Sciatic nerve (tissue), 2 donors: ENCODE measurements at places on chromosomes 7 and 10. TPM values are rescaled to one million over a fixed set of nuclear protein-coding genes. Genes with fewer than 3 reads are reported as not detected.

- no peak for DNase-seq
Observed at GRCh38 chr7:116258734-116259133, 48.4 kb downstream of the TES start.

DNA sequence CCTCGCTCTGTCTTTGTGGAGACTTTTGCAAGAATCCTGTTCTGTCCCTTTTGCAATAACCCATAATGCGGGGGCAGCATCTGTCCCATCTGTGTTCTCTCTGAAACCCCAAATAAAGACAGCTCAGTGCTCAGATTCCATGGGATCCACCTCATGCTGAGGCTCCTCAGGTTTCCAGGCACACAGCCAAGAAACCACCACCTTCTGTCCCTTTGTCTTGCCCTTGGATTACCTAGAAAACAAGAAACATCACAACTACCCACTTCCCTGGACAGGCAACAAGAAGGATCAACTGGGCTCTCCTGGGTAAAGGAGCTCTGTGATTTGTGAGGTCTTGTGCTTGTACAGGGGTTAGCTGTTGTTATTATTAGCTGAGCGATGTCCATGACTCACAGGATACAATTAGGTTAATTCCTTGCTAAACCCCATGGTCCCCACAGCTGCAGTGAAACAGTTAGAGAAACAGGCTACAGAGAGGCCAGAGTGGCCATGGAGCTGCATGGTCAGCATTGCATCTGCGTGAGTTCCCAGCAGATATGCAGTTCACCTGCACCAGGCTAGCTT lies 50.2 kb downstream of the CXCL12 start:
- DNase-seq = no peak

DNA sequence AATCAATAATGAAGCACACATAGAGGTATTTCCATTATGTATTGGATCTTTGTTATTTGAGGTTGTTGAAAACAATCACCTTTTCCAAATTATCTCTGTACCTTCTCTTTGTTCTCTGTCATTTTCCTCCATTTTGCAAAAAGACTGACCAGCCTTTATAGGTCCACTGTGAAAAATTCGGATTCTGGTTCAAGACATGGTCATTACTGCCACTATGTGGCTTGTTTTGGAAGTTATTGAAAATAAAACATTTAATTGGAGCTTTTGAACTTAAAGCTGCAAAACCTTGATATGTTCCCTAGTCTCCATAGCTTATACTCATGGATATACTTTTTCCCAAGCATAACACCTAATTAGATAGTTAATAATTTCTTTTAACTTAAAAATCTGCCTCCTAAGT lies 1094.4 kb downstream of the NRG3 start:
- no peak for DNase-seq

DNA sequence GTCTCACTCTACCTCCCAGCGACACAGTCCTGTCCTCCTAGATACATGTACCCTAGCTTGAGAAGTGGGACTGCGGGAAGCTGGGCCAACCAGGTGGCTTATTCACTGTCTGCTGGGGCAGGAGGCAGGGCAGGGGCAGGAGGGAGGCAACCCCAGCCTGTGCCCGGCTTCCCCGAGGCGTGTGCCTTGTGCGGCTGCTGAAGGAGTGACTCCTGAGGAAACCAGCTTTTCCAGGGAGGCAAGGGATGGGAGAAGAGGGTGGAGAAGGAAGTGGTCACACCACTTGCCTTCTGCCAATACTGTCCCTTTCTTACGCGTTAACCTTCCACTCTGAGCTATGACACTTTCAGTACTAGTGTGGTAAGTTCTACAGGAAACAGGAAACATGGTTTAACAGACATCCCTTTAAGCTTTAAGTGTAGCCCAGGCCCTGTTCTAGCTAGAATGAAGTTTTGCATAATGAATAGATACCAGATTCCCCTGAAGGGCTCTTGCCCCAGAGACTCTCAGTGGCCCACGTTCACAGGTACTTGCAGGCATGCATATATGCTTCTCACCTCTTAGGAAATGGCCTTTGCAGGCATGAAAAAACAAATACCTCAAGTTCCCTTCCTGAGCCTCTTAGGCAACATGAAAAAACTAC lies 40.6 kb downstream of the SYPL1 start:
- no peak for DNase-seq

GRCh38 chr7:128876586-128876977 lies 13.9 kb downstream of the ATP6V1F start:
- no peak for DNase-seq

- no peak for DNase-seq
Observed at GRCh38 chr10:64659311-64659710, 1138.1 kb downstream of the REEP3 start.

DNA sequence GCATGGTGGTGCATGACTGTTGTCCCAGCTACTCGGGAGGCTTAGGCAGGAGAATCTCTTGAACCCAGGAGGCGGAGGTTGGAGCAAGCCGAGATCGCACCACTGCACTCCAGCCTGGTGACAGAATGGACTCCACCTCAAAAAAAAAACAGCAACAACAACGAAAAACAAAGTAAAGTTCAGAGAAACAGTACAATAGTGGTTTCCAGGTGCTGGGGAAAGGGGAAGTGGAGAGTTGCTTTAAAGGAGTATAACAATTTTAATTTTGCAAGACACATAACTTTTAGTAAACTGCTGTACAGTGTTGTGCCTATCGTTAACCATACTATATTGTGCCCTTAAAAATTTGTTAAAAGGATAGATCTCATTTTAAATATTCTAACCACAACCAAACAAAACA lies 662.7 kb upstream of the POT1 start:
- no peak for DNase-seq

- no peak for DNase-seq
Observed at GRCh38 chr10:99870123-99870730, 87.8 kb downstream of the ABCC2 start.

DNA sequence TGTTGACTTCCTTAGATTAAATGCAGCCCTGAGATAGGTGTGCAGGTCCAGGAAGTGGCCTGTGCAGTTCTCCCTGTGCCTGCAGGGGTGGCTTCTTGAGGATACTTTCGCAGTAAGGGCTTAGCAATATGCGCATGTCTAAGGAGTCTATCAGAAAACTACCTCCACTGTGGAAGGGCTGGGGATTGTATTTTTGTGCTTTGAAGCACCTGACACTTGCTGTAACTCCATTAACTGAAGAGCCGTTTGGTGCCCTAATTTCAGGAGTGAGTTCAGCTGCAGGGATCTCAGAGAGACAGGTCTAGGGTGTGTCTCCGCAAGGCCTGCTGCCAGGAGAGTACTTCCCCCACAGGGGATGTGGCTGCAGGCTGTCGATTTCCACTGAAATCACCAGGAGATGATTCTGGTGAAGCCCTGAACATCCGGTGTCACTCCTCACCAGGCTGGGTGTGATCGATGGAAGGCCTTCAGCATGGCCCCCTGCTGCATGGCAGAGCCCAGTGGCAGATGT lies 35.5 kb downstream of the IKZF1 start:
- DNase-seq = no peak

DNA sequence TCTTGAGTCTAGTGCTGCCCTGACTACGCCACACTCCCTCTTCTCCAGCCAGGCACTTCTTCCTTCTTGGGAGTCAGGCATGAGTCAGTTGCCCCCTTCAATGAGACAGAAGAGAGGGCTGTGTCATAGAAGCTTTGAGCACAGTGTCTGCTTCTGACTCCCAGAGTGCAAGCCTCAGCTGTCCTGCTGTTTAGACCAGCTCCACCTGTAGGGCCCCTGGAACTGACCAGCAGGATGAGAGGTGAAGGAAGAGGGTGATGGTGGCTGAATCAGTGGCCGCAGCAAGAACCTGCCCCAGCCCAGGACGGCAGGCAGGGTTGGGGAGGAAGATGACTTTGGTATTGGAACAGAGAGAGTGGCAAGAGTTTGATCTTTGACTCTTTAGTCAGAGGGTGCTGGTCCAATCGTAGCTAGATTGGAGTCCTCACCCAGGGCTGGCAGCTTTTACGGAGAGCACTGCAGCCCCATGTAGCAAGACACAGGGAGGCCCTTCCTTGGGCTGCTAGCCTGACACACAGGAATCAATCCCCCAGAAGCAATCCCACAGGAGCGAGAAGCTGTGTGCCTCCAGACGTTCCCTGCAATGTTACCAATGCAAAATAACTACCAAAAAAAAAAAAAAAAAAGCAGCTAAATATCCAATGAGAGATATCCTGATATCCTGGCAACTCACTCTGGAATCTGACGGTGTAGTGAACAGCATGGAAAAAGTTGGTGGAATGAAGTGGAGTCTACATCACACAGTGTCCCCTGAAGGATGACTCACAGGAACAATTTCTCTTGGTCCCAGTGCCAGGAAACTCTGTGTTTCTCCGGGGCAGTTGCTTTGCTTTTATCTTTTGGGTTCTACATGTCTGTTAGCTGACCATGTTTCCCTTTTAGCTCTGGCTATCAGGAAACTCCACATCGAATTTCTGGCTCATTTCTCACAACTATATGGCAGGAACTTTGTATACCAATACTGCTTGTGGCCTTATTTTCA lies 6.9 kb downstream of the C10orf62 start:
- no peak for DNase-seq

DNA sequence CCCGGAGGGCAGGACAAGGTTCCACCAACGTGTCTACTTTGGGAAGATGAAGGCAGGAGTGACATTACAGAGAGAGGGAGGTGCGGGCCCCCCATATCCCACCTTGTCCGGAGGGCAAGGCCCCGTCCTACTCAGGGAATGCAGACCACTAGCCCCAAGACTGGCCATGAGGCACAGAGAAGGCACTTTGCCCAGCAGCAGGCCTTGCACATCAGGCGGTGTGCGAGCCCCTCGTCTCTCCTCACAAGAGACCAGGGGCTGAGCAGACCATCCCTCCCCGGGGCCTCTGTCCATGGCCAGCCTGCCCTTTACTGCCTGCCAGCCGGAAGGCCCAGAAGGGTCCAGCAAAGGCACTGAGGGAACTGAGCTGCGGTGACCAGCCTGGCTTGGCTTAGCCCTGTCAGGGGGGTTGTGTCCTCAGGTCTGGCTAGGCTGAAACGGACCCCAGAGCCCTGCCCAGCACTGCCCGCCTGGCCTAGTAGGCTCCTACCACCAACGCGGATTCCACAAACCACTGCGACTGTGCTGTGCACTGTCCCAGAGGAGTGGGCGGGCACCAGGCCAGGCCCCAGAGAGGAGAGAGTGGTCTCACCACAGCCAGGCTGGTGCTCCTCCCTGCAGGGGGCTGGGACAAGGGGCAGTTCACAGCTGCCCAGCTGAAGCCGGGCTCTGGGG lies 16.7 kb downstream of the CAMK2B start:
- DNase-seq = no peak

GRCh38 chr10:103470761-103471653 lies 8.0 kb downstream of the CALHM3 start:
- no peak for DNase-seq

DNA sequence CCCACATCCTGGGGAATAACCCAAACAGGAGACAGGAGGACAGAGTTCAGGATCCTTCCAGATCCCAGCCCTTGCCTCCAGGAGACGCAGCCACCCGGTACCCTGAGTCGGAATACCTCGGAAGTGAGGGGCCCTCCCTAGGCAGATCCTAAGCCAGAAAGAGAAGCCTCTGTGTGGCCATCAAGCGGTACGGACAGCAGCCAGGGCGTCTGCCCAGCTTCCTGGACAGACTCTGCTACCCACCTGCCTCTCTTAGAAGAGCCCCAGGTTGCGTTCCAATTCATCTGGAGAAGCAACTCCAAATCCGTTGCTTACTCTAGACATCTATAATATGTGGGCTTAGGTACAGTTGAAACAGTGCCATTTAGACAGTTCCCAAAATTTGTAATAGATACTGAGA lies 220.2 kb upstream of the SH2B2 start:
- DNase-seq = no peak

DNA sequence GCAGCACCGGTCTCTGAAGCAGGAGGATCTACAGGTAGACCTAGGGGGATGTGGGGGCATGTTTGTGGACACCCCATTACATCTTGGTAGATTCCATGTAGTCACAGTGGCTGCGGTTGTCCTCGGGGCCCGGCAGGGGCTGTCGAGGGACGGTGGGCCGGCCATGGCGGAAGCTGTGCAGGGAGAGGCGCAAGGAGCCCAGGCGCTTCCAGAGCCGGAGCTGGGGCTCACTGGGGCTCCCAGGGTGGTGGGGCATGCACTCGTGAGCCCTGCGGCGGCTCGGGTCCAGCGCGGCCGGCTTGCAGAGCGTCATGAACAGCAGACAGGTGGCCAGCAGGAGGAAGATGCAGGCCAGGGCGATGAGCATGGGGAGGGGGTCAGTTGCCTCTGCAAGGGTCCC lies 3.7 kb downstream of the C10orf105 start:
- DNase-seq = no peak

GRCh38 chr7:45917658-45918057 lies 3.4 kb downstream of the IGFBP3 start:
- DNase-seq = peak; percentile 91

GRCh38 chr10:48659790-48660189 lies 24.9 kb upstream of the WDFY4 start:
- DNase-seq = no peak

DNA sequence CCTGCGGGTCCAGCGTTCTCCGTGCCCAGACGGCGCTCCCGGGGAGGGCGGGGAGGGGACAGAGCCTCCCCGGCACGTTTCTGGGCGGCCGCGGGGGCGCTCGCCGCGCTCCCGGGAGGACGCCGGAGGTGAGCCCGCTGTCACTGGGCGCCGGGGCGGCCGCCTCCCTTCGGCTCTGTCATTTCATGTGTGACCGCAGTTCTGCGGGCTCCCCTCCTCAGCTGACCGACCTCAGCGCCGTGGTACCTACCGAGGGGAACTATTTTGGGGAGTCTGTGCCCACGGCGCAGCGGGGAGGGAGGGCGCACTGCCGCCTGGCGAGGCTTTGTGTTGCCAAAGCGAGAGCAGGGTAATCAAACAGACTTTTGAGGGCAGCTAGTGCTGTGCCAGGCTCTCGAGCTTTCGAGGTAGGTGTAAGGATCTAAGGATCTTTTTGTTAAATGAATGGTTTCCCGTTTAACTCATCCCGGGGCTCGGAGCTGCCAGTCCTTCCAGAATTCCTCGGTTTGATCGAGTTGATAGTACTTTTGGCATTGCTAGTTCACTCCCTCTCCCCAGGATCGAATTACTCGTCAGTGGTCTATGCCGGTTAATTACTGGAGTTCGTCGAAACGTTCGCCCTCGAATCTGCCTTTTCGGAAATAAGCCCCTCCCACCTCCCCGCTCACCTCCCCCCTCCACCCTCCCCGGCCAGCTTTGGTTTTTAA lies 1.9 kb downstream of the ARID5B start:
- peak; percentile 77 for DNase-seq

DNA sequence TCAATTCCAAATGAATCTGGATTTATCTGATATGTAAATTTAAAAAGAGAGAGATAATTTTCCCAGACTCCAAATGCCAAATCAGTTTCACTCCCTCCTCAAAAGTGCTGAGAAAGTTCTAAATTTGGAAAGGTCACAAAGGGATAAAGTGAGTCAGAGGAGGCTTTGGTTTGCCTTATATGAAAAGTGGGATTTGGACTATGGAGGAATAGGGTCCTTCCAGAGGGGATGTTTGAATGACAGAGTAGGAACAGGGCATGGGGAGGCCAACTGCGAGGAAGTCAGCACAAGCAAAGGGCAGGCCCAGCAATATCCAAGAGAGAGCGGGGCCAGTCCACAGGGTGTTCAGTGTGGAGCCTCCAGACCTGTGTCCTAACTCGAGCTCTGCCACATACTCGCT lies 9.8 kb upstream of the FAS start:
- no peak for DNase-seq

Gene MOGAT3
- total RNA-seq = not detected

Gene ACSM6
- total RNA-seq = 0.49 TPM

Gene FAM131B
- 2.6 TPM for total RNA-seq

Gene DMBT1
- total RNA-seq = not detected

Gene BLNK
- 13.1 TPM for total RNA-seq

Gene MYL10
- total RNA-seq = not detected

Gene VSTM4
- total RNA-seq = 16.4 TPM

Gene DUSP5
- 53.5 TPM for total RNA-seq
